ENCODE measurements at places on chromosomes 1 and 21.

GRCh38 chr21:43295066-43295958 lies 126.5 kb downstream of the CRYAA start:
- no peak for DNase-seq

DNA sequence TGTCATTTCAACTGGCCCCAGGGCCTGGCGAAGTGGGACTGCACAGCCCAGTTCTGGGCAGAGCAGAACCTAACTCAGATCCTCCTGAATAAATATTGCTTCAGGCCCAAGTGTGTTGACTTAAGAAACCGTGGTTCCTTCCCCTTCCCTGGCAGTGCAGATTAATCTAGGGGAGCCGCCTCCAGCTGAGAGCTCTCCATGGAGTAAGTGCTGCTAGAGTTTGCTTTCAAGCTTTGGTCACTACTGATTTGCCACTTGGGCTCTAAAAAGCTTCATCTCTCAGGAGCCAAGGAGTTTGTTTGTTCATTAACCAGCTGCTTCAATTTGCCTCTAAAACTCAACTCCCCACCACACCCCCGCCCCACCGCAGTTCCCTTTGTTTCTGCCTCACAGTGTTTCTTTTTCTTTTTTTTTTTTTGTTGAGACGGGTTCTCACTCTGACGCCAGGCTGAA lies 112.1 kb downstream of the DTL start:
- DNase-seq: no peak

GRCh38 chr1:32494711-32495337 lies 30.0 kb downstream of the ZBTB8B start:
- no peak for DNase-seq

DNA sequence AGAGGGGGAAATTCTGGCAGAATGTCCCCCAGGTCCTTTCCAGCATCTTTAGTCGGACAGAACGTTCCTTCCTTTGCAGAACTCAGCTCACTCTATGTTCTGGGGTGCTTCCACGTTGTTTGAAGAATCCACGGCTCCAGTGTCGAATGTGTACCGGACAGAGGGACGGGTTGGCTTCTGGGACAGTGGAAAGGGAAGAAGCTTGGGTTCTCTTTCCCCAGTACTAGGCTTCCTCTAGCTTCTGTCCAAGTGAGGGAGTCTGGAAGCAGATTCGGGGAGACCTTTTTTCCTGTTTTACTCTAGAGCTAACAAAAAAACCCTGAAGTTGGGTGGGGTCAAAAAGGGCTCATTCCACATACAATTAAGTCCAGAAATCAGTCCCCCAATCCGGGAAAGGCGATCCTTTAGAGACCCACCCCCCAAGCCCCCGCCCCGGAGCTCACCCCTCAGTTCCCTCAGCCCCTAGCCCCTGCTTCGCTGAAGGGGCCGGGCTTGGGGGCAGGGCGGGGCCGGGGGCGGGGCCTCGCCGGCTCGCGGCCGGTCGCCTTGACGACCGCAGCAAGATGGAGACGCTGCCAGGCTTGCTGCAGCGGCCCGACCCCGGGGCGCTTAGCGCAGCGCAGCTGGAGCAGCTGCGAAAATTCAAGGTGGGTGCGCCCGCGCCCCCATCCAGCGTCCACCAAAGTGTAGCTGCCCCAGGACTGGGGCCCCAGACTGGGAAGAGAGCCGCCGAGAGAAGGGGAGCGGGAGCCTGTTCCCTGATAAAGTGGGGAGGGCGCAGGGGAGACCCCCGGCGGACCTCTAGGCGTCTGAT lies at the start of gene RIIAD1:
Gene RIIAD1 (plus strand): TSS at position 549 of the 814 bp plus-strand sequence. CDS start 15 bp downstream, at position 564.
- no peak for DNase-seq

DNA sequence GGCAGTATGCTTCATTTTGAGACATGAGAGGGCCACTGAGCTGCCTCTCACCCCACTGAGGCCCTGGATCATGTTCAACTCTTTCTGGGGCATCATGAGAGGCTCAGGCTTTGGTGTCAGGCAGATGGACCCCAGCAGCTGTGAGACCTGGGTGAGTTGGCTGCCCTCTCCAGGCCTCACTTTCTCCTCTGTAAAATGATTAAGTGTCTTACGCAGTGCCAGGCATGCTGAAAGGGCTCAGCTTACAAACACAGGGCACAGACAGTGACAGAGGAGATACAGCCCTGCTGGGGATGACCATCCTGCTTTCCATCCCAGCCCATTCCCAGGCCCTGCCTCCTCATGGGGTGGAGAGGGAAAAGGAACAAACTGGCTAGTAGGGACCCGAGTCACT lies 387.4 kb downstream of the MATN1 start:
- DNase-seq: no peak

DNA sequence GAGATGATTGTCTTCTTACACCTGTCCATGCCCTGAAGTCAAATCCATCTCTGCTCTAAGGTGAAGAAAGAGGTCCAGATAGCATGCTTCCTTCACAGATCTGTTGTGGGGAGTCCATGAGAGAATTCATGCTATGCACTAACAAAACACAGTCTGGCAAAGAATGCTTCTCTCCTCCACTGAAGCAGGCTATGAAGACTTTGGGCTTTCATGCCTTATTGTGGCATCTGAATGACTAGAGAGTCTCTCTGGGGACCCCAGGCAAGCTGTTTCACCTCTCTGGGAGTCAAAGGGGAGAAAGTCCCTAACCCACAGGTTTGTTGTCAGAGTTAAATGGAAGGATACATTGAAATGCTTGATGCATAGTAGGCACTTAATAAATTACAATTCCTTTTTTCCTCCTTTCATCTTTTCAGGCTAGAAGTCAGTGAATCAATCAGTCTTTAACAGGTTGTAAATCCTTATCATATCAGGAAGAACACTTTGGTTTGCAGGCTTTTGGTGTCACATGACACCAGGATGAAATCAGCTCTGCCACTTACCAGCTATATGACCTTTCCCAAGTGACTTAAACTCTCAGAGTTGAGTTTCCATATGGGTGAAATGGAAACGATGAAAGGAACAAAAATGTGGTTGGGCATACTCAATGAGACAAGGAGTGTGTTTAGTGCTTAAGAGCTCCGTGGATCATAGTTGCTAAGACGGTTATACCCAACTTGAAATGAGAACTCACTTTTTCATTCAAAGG lies 200.1 kb upstream of the DAB1 start:
- DNase-seq: no peak

- DNase-seq: no peak
These were observed 132.0 kb downstream of the C1orf21 start for GRCh38 chr1:184518736-184519357.

- no peak for DNase-seq
These were observed 27.9 kb downstream of the CASZ1 start for GRCh38 chr1:10768552-10768951.

GRCh38 chr1:36143424-36143823 lies 5.9 kb downstream of the TRAPPC3 start:
- no peak for DNase-seq

- no peak for DNase-seq
These were observed 311.2 kb downstream of the VAV3 start for GRCh38 chr1:107653765-107654164.

- no peak for DNase-seq
These were observed 2.5 kb downstream of the AKNAD1 start for GRCh38 chr1:108854221-108855019.

DNA sequence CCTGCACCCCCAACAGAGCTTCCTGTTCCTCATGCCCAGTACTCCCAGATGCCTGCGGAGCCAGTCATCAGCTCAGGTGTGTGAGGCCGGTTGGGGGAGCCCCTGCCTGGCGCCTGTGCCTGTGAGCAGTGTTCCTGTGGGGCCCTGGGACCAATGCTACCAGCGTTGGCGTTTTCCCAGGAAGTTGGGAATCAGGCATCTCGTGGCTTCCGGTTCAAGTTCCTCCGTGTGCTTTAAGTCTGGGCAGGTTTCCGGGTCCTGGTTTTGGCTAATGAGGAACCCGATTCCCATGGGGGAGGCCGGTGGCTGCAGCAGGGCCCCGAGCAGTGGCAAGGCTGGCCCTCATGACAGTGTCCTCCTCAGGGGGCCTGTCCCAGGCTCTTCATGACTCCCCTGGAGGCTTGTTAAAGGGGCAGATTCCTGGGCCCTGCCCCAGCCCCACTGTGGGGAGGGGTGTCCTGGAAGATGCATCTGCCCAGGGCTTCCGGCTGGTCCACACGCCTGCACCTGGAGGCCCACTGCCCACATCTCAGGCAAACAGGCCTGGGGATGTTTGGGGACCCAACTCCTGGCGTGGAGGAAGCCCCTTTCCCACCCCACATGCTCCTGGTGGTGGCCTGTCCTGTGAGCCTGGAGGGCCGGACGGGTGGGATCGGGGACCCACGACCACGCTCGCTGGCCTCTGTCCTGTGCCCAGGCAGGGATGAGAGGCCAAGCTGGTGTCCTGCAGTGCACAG lies 26.2 kb downstream of the TP73 start:
- peak; percentile 56 for DNase-seq

- peak; percentile 58 for DNase-seq
These were observed 18.2 kb upstream of the FCGR2A start for GRCh38 chr1:161486806-161487741.

GRCh38 chr1:170445096-170445495 lies 86.9 kb upstream of the GORAB start:
- no peak for DNase-seq

DNA sequence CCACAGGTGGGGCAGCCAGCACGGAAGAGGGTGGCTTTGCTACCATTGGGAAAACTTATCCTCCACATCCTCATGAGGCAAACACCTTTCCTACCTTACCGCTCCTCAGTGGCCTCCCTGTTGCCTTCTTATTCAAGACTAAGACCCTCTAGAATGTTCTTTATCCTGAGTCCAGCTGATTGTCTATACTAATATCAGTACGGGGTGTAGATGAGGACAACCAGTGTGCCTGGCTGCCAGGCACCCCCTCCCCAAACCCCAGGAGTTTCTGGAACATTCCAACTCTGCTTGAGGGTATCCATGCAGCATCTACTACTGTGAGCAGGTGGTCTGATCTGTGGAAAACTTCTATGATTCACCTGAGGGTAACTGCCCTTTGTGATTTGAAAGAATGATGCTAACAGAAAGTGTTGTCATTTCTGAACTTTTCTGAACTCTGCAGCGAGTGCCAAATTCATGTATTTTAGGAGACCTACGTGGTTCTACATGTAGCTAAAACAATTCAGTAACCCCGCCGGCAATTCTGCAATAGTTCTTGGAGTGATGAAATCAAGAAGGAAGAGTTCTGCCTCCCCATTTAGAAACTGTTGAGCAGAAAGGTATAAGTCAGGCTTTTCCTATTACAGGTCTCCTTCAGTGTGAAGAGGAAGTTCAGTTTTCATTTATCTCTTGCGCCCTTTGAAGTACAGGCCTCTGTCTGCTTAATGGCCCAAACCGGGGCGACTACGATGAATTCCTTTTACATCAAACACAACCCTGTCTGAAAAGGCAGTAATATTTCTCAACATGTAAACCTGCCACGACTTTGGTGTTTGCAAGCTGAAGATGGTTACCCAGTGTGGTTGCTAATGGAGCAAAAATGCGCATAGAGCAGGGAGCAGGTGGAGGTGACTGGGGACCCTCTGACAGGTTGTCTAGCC lies 80.4 kb downstream of the RUNX1 start:
- DNase-seq: no peak

- DNase-seq: no peak
These were observed 5.6 kb downstream of the MAP10 start for GRCh38 chr1:232810856-232811255.

- peak; percentile 43 for DNase-seq
These were observed 2.4 kb downstream of the PTPN14 start for GRCh38 chr1:214548988-214549387.

GRCh38 chr21:36134803-36135390 lies at the start of gene CBR3:
CBR3 (plus strand) TSS chr21:36135079; CDS start chr21:36135193, 114 bp downstream.
- DNase-seq: peak; percentile 36

- no peak for DNase-seq
These were observed 24.8 kb downstream of the IVNS1ABP start for GRCh38 chr1:185292237-185292636.

DNA sequence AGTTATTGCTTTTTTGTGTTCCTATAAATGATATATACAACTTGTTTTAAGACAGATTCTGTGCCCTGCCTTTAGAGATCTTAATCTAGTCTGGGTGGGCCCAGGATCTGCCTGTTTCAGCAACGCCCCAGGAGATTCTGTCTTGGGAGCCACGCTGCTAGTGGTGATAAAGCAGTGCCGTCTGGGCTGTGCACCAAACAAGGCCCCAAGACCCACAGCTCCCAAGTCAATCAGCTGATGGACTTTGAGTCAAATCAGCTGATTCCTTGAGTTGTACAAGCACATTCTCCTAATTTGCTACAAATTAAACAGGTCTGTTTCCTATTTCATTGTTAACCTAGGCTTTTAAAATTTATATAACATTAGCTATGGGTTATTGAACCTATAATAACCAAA lies 15.7 kb upstream of the SLC44A3 start:
- DNase-seq: no peak

DNA sequence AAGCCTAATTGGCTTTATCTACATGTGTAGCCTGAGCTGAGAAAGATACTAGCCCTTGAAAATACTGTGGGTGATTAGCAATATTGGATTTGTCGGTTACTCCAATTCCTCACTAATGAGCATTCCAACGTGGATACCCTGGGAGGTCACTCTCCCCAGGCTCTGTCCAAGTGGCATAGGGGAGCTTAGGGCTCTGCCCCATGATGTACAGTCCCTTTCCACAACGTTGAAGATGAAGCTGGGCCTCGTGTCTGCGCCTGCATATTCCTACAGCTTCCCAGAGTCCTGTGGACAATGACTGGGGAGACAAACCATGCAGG lies 2.6 kb downstream of the RCC1 start:
- no peak for DNase-seq

GRCh38 chr1:154350383-154350782 lies 25.1 kb downstream of the ATP8B2 start:
- no peak for DNase-seq

GRCh38 chr1:83761167-83762038 lies 237.5 kb downstream of the TTLL7 start:
- no peak for DNase-seq

- peak; percentile 2 for DNase-seq
These were observed 25.2 kb upstream of the AGO1 start for GRCh38 chr1:35857830-35858229.

- DNase-seq: no peak
These were observed 66.4 kb upstream of the PDE9A start for GRCh38 chr21:42587036-42587435.

DNA sequence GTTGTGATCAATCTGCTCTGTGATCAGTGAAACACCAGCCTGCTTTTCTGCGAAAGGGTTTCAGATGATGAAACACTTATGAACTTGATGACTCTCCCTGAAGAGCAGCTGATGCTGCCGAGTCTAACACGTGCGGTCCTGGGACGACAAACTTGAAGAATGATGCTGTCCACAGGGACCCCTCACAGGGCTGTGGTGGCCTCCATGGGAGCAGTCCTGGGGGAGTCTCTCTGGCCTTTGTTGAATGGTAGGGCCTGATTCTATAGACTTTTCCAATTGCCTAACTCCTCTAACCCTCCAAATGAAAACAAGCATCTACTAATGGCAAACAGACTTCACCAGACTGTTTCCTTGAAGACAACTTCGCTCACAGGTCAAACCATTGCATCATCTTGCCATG lies at the start of gene OR2T10:
Gene OR2T10 (minus strand): TSS at position 112 of the 400 bp plus-strand sequence. CDS start 3,932 bp downstream, outside the sequence.
- no peak for DNase-seq

- peak; percentile 52 for DNase-seq
These were observed 115.1 kb downstream of the PROX1 start for GRCh38 chr1:214102907-214103306.

DNA sequence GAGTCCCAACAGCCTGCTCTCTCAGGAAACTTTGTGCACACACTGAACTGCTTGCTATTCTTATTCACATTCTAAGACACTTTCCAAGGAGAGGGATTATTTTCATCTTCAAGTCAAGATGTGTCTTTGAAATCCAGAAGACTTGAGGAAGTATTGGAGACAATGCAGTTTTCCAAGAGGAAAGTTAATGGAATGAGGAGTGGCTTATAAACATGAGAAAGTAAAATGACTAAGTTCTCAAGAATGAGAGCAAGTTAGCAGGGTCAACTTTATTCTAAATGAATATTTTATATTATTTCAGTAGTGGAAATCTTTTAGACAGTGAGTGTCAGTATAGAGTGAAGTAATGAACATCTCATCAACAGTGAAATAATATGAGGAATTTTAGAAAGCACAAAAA lies 1239.3 kb downstream of the MRPL39 start:
- no peak for DNase-seq
